ENCODE measurements at places on chromosomes 2 and 18. TPM values are rescaled to one million over a fixed set of nuclear protein-coding genes. Genes with fewer than 3 reads are reported as not detected.
A peak's percentile ranks its signal among the peaks of the same experiment; 100 is the strongest.

DNA sequence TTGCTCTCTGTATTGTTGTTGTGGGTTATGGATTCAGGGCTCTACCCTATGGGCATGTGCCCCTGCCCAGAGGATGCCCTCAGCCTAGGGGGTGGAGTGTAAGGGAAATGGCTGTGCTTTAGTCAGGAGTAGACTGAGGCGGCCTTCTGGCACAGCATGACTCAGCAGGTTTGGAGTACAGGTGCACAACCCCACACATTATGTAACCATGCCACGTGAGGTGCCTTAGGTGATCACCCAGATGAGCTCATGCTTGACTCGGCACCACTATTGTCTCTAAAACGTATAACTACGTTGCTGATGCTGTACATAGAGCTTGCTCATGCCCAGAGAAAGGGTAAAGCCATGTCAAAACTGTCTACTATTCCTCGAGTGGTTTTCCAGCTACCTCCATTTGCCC, 48.3 kb upstream of the ZC3H15 start:
- no peaks in the 10 kb centered on the region for H3K4me1 ChIP-seq
- H3K4me3 ChIP-seq, result no peak overlapping the region
- H3K36me3 ChIP-seq, result peaks cover 40% of the 10 kb centered on the region
- H3K27ac ChIP-seq, result no peak overlapping the region

DNA sequence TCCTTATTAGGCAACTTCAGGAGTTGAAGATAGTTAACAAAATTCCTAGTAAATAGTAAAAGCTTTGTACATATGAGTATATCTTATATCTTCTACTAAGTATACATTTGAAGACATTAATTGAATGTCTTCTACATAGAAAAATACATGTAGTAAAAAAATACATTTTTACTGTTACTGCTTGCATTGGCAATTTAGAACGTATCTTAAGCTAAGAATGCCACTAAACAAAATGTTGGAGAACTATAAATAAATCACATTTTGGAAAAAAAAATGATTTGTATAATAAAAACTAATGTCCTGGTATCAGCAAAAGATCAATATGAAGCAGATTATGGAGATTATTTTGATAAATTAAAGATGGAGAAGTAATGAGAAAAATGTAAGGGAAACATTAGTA, 434.2 kb upstream of the SLC8A1 start:
- no peak overlapping the region for H3K4me3 ChIP-seq
- H3K27ac ChIP-seq, result no peak overlapping the region
- no peak for DNase-seq
- H3K4me1 ChIP-seq, result no peaks in the 10 kb centered on the region
- H3K27me3 ChIP-seq, result no peaks in the 10 kb centered on the region

GRCh38 chr2:172087780-172088244, 2.5 kb downstream of the DLX1 start:
- peaks cover 96% of the 10 kb centered on the region for H3K27me3 ChIP-seq
- peaks cover 57% of the 10 kb centered on the region for H3K4me1 ChIP-seq
- no peaks in the 10 kb centered on the region for H3K36me3 ChIP-seq
- H3K4me3 ChIP-seq, result no peak overlapping the region
- no peak overlapping the region for H3K27ac ChIP-seq

DPP10 gene
- not detected for total RNA-seq

DNA sequence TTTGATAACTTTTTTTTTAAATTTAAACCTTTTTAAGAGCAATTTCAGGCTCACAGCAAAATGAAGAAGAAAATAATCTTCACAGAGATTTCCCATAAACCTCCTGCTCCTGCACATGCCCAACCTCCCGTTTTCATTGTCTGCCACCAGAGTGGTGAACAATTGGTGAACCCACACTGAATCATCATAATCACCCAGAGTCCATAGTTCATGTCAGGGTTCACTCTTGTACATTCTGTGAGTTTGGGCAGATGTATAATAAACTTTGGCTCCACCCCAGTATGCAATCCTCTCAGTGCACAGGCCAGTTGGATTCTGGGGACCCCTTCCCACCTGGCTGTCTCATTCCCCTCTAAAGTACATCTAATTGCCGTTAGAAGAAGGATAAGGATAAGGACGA, 24.4 kb downstream of the C18orf54 start:
- DNase-seq, result no peak
- no peak overlapping the region for H3K4me3 ChIP-seq
- no peaks in the 10 kb centered on the region for H3K4me1 ChIP-seq
- H3K27ac ChIP-seq, result no peak overlapping the region
- peaks cover 3% of the 10 kb centered on the region for H3K27me3 ChIP-seq
- peaks cover 1% of the 10 kb centered on the region for H3K36me3 ChIP-seq

RAB31 gene
- total RNA-seq, result 0.38 TPM

GRCh38 chr2:70226781-70227180, 21.6 kb downstream of the TIA1 start:
- H3K4me1 ChIP-seq, result peaks cover 5% of the 10 kb centered on the region
- DNase-seq, result no peak
- H3K4me3 ChIP-seq, result no peak overlapping the region
- H3K27ac ChIP-seq, result no peak overlapping the region
- peaks cover 29% of the 10 kb centered on the region for H3K36me3 ChIP-seq
- no peaks in the 10 kb centered on the region for H3K27me3 ChIP-seq

DNA sequence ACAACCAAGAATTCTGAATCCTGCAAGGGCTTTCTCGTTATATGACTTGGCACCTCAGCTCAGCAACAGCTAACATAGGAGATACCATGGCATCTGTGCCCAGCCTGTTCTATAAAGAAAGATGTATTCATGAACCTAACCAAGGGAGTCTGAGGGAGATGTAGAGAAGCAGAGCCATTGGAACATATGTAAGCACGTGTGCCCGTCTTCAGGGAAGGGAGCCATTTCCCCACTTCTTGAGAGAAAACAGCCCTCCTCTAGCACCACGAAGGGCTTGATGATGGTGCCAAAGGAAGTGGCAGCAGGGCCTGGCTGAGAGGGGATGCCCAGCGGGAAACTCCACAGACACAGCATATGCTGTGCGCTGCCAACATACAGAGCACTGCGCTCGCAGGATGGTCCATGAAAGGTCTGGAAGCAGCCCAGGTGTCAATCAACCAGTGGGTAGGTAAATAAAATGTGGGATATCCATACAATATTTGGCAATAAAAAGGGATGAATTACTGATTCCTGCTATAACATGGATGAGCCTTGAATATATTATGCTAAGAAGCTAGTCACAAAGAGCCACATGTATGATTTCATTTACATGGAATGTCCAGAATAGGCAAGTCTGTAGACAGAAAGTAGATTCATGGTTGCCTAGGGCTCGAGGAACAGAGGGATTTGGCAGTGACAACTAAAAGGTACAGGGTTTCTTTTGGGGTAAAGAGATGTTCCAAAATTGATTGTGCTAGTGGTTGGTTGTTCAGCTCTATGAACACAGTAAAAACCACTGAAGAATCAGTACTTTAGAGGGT, 16.1 kb downstream of the TMEM247 start:
- H3K4me3 ChIP-seq, result no peak overlapping the region
- H3K36me3 ChIP-seq, result no peaks in the 10 kb centered on the region
- H3K4me1 ChIP-seq, result peaks cover 17% of the 10 kb centered on the region
- no peak for DNase-seq
- no peak overlapping the region for H3K27ac ChIP-seq

GRCh38 chr2:6919901-6920742, 2.9 kb downstream of the RNF144A start:
- no peaks in the 10 kb centered on the region for H3K27me3 ChIP-seq
- no peak overlapping the region for H3K4me3 ChIP-seq
- H3K36me3 ChIP-seq, result peaks cover 13% of the 10 kb centered on the region
- H3K4me1 ChIP-seq, result peaks cover 78% of the 10 kb centered on the region

DNA sequence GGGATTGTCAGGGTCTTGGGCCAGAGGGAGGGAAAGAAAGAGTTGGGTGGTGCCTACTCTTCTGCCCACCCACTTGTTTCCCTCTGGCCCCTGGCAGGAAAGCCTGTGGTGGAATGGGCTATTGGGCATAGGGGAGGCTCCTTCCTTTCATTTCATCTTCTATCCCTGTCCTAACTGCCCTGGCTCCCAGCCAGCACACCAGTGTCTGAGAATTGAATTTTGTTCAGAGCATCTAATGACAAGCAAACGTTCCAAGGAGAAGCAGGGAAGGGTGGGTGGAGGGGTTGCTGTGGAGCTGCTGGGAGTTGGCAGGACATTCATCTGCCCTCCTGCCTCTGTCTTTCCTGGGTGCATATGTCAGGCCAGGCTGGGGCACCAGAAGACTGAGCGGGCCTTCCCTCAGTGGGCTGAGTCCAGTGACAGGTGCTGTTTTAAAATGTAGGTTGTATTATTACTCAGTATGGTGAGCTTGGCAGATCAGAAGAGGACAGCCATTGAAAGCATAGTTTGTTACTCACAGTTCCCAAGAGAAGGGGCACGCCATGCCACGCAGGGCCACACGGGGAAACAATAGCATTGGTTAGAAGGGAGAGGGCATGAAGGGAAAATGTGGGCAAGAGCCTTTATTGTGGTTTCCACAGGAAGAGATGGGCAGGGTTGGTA, 171.9 kb downstream of the ACOXL start:
- DNase-seq, result no peak
- H3K4me3 ChIP-seq, result no peak overlapping the region
- H3K27ac ChIP-seq, result no peak overlapping the region

GRCh38 chr18:56307354-56308170, 330.8 kb downstream of the TXNL1 start:
- no peak for DNase-seq
- H3K27me3 ChIP-seq, result no peaks in the 10 kb centered on the region
- H3K4me1 ChIP-seq, result no peaks in the 10 kb centered on the region
- no peak overlapping the region for H3K4me3 ChIP-seq
- H3K36me3 ChIP-seq, result no peaks in the 10 kb centered on the region
- no peak overlapping the region for H3K27ac ChIP-seq

- DNase-seq, result no peak
- H3K27me3 ChIP-seq, result no peaks in the 10 kb centered on the region
- H3K4me3 ChIP-seq, result no peak overlapping the region
- no peak overlapping the region for H3K27ac ChIP-seq
- peaks cover 53% of the 10 kb centered on the region for H3K36me3 ChIP-seq
- H3K4me1 ChIP-seq, result peaks cover 18% of the 10 kb centered on the region
Observed at GRCh38 chr2:63902149-63902548, 60.5 kb downstream of the UGP2 start.

- H3K27ac ChIP-seq, result no peak overlapping the region
- peaks cover 3% of the 10 kb centered on the region for H3K27me3 ChIP-seq
- H3K36me3 ChIP-seq, result no peaks in the 10 kb centered on the region
- H3K4me1 ChIP-seq, result no peaks in the 10 kb centered on the region
Observed at GRCh38 chr2:122156176-122156890, 400.9 kb downstream of the TSN start.

DNA sequence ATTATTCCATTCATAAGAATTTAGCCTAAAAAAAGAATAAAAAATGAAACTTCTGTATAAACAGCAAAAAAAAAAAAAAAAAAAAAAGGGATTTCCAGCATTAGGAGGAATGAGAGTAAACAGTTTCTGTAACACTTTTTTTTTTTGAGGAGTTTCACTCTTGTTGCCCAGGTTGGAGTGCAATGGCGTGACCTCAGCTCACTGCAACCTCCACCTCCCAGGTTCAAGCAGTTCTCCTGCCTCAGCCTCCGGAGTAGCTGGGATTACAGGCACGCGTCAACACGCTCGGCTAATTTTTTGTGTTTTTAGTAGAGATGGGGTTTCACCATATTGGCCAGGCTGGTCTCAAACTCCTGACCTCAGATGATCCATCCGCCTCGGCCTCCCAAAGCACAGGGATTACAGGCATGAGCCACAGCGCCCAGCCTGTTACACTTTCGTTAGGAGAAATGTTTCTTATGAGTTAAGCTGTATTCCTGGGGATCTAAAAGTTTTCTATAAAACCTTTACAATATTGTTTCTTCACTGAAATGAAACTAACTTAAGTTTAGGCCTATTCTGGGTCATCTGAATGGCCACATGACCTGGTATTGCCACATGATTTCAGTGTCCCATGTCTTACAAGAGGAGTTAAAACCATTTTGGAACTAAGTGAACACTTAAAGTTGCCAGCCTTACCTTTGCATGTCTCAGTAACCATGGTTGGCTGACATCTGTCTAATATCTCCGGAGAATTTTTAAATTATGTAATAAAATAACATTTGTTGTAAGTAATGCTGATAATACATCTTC, 17.5 kb downstream of the SMAD2 start:
- H3K4me3 ChIP-seq, result peak overlapping the region; percentile 32
- peak overlapping the region; percentile 59 for H3K27ac ChIP-seq
- H3K4me1 ChIP-seq, result peaks cover 86% of the 10 kb centered on the region
- H3K27me3 ChIP-seq, result no peaks in the 10 kb centered on the region
- DNase-seq, result no peak

- H3K27ac ChIP-seq, result no peak overlapping the region
- DNase-seq, result no peak
Observed at GRCh38 chr2:216315802-216316603, 56.3 kb downstream of the MARCHF4 start.

- H3K27me3 ChIP-seq, result no peaks in the 10 kb centered on the region
- H3K36me3 ChIP-seq, result peaks cover 7% of the 10 kb centered on the region
- DNase-seq, result no peak
- no peak overlapping the region for H3K4me3 ChIP-seq
- peaks cover 4% of the 10 kb centered on the region for H3K4me1 ChIP-seq
Observed at GRCh38 chr2:45872211-45872610, 220.7 kb downstream of the PRKCE start.

LAMA3 gene
- total RNA-seq, result 0.05 TPM

ERFE gene
- 0.40 TPM for total RNA-seq

GRCh38 chr2:207142461-207142860, 23.3 kb downstream of the KLF7 start:
- peak; percentile 41 for DNase-seq
- H3K27me3 ChIP-seq, result no peaks in the 10 kb centered on the region
- H3K4me3 ChIP-seq, result peak overlapping the region; percentile 64
- H3K36me3 ChIP-seq, result peaks cover 6% of the 10 kb centered on the region
- H3K4me1 ChIP-seq, result peaks cover 74% of the 10 kb centered on the region

- H3K36me3 ChIP-seq, result no peaks in the 10 kb centered on the region
- H3K4me1 ChIP-seq, result peaks cover 11% of the 10 kb centered on the region
- no peak overlapping the region for H3K27ac ChIP-seq
- peaks cover 60% of the 10 kb centered on the region for H3K27me3 ChIP-seq
- H3K4me3 ChIP-seq, result no peak overlapping the region
- no peak for DNase-seq
Observed at GRCh38 chr2:66441581-66442320, 6.8 kb downstream of the MEIS1 start.

- no peak overlapping the region for H3K4me3 ChIP-seq
- no peaks in the 10 kb centered on the region for H3K27me3 ChIP-seq
- no peaks in the 10 kb centered on the region for H3K36me3 ChIP-seq
Observed at GRCh38 chr2:61125123-61125710, 36.8 kb upstream of the C2orf74 start.

RNF144A gene
- 50.6 TPM for total RNA-seq

MYO7B gene
- total RNA-seq, result 0.37 TPM

- H3K27me3 ChIP-seq, result no peaks in the 10 kb centered on the region
- no peak for DNase-seq
- H3K27ac ChIP-seq, result no peak overlapping the region
- no peak overlapping the region for H3K4me3 ChIP-seq
- no peaks in the 10 kb centered on the region for H3K4me1 ChIP-seq
- no peaks in the 10 kb centered on the region for H3K36me3 ChIP-seq
Observed at GRCh38 chr18:37864122-37864521, 298.5 kb upstream of the CELF4 start.

CBLN2 gene
- total RNA-seq, result not detected

- no peak overlapping the region for H3K4me3 ChIP-seq
- no peak for DNase-seq
- no peaks in the 10 kb centered on the region for H3K27me3 ChIP-seq
- no peaks in the 10 kb centered on the region for H3K36me3 ChIP-seq
- H3K4me1 ChIP-seq, result no peaks in the 10 kb centered on the region
Observed at GRCh38 chr2:106961328-106961727, 75.4 kb upstream of the ST6GAL2 start.

GRCh38 chr2:58146707-58147106, 94.4 kb downstream of the FANCL start:
- DNase-seq, result peak; percentile 32
- H3K4me3 ChIP-seq, result no peak overlapping the region
- H3K36me3 ChIP-seq, result peaks cover 31% of the 10 kb centered on the region
- H3K27ac ChIP-seq, result no peak overlapping the region
